ENCODE measurements at places on chromosomes 7 and 10. TPM values are rescaled to one million over a fixed set of nuclear protein-coding genes. Genes with fewer than 3 reads are reported as not detected.
A peak's percentile ranks its signal among the peaks of the same experiment; 100 is the strongest.

The SPDYE18 gene
- not detected for total RNA-seq

The PGAM2 gene
- 0.36 TPM for total RNA-seq

- H3K4me1 ChIP-seq, result no peaks in the 10 kb centered on the region
- H3K27ac ChIP-seq, result no peak overlapping the region
Measured at GRCh38 chr7:3897430-3898372, 596.6 kb downstream of the SDK1 start.

- no peak for DNase-seq
- peaks cover 52% of the 10 kb centered on the region for H3K27me3 ChIP-seq
- H3K27ac ChIP-seq, result no peak overlapping the region
- no peaks in the 10 kb centered on the region for H3K36me3 ChIP-seq
Measured at GRCh38 chr10:78595269-78595619, 473.5 kb upstream of the ZMIZ1 start.

DNA sequence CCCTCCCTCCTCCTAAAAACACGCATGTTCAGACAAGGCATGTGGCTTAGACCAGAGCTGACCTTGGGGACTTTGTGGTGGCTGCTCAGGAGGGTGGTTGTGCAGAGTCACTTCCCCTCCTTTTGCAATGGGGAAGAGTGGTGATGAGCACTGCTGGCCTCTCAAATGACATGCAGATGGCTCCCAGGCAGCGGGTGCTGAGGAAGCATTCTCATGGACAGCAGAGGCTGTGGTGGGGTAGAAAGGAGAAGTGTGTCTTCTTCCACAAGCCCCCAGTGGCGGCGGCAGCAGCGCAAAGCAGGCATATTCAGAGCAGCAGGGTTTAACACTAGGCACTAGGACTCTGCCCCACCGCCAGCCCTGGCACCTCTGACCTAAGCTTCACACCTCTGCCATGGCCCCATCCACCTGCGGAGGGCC lies 105.9 kb upstream of the ANLN start:
- H3K36me3 ChIP-seq, result no peaks in the 10 kb centered on the region
- peaks cover 25% of the 10 kb centered on the region for H3K4me1 ChIP-seq
- no peaks in the 10 kb centered on the region for H3K27me3 ChIP-seq
- H3K27ac ChIP-seq, result no peak overlapping the region
- peak; percentile 39 for DNase-seq

DNA sequence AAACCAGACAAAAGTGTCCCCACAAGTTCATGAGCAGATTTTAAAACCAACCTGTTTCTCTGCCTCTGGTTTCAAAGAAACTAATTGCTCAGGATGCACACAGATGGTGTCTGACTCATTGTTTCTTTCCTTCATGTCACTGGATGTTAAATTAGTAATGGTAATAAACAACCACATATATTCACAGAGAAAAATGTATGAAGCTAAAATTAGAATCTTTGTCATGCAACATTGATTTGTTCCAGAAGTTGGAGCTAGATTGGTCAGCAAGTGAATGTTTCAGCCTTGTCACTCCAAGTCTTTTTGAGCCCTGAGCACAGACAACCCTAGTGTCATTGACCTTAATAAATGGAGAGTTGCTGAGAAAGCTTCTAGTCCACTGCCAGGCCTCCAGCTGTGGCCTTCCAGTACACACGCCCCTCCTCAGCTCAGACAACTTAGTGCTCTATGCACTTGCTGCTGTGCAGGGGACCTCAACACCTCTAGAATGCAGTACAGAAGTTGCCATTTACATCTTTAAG lies 175.9 kb downstream of the CCDC71L start:
- peak; percentile 59 for DNase-seq
- H3K4me3 ChIP-seq, result no peak overlapping the region
- no peaks in the 10 kb centered on the region for H3K36me3 ChIP-seq
- peak overlapping the region; percentile 40 for H3K27ac ChIP-seq

The PTN gene
- 33.3 TPM for total RNA-seq

- H3K27ac ChIP-seq, result no peak overlapping the region
- H3K27me3 ChIP-seq, result peaks cover 3% of the 10 kb centered on the region
- H3K4me1 ChIP-seq, result no peaks in the 10 kb centered on the region
- no peaks in the 10 kb centered on the region for H3K36me3 ChIP-seq
- no peak overlapping the region for H3K4me3 ChIP-seq
- no peak for DNase-seq
Measured at GRCh38 chr10:59047957-59048618, 128.4 kb upstream of the PHYHIPL start.

DNA sequence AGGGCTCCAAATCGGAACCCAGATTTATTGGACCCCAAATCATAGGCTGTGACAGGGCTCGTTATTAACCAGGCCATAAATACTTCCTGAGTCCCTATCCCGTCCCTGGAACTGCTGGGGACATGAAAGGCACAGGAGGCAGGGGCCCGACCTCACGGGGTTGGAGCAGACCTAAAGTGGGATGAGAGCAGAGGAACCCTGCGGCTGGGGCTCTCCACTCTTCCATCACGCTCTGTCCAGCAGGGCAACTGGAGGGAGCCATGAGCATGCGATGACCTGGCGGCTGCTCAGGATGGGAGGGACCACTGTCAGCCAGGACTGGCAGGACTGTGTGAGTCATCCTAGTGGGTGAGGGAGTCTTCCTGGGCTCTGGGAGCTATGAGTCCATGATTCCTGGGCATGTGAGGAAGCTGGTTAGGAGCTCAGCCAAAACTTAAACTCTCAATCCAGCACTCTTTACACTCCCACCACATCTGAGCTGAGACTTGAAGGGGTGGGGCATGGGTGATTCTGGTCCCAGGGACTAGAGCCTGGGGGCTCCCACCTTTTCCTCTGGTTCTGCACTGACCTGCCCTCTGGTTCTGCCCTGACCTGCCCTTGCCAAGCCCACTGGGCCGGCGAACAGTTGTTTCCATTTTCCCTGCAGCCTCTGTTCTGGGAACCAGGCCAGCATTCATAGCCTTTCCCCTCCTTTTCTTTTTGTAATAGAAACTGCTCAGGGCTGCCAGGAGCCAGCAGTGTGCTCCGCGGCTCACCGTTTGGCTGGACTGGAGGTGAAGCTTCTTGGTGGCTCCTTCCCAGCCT lies 47.1 kb downstream of the SYPL1 start:
- peaks cover 21% of the 10 kb centered on the region for H3K4me1 ChIP-seq
- H3K36me3 ChIP-seq, result no peaks in the 10 kb centered on the region
- H3K27ac ChIP-seq, result peak overlapping the region; percentile 63
- no peaks in the 10 kb centered on the region for H3K27me3 ChIP-seq
- DNase-seq, result peak; percentile 98

Measured in osteoblast (primary cell).